Stimulated activated CD8-positive, alpha-beta memory T cell treated with anti-CD3 and anti-CD28 coated beads, Interleukin-4, amount 100 ng/mL, for 4 hours (primary cell): ENCODE measurements at places on chromosomes 3 and 15.

DNA sequence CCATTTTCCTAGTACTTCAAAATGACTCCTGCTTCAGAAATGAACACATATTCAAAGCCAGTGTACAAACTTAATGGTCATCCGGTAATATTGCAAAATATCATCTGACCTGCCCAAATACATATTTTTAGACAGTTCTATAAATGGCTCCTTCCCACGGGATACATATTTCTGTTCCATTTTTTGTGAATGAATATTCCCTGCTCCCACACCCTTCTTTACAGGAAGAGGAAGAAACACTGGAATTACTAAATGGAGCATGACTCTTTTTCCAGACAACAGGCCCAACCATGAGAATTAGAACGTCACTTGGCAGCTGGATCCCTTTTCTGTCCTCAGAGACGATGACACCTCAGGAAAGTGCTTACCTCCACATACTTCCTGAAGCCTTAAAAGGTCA is 38.0 kb upstream of the CBLB start:
- no peak for DNase-seq

DNA sequence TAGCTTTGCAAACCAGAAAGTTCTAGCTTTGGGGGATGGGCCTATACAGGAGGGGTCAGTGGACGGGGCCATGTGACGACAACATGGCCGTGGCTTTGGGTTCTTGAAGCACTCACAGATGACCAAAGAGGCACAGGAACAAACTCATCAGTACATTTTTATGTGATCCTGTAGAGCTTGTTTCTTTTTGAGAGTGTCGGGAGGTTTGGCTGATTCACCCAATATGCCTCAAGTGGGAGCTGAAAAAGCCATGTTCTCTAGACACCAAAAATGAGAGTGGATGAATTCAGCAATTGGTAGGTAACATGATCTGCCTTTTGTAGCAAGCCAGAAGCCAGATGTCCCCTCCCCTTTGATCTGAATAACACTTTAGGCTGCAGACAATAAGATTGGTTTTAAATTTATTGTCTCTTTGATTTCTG is 30.1 kb downstream of the GREM1 start:
- no peak for DNase-seq

DNA sequence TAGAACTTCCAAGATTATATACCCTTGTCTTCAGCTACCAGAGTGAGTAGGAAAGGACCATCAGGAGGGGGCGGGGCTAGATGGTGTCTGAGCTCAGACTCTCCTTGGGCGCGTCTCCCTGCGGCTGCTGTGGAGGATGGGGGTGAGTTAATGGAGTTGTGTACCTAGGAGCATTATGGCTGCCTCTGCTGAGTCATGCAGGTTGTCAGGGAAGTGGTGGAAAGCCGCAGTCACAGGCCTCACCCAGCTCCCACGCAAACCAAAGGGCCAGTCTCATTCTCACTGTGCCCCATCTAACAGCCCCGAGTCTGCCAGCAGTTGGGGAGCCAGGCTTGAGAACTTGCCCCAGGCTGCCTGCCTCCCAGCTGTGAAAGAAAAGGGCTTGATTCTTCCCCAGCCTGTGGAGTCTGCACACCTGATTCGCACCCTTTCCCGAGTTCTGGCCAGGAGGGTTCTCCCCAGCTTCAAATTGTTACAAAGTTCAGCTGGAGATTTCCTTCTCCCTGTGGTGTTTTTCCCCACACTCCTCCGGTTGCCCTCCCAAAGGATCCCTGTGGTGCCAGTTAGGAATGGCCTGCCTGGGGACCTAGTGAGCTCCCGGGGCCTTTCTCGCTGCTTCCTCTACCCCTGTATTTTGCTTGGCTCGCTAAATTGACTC is 143.3 kb downstream of the HCN4 start:
- DNase-seq: no peak

DNA sequence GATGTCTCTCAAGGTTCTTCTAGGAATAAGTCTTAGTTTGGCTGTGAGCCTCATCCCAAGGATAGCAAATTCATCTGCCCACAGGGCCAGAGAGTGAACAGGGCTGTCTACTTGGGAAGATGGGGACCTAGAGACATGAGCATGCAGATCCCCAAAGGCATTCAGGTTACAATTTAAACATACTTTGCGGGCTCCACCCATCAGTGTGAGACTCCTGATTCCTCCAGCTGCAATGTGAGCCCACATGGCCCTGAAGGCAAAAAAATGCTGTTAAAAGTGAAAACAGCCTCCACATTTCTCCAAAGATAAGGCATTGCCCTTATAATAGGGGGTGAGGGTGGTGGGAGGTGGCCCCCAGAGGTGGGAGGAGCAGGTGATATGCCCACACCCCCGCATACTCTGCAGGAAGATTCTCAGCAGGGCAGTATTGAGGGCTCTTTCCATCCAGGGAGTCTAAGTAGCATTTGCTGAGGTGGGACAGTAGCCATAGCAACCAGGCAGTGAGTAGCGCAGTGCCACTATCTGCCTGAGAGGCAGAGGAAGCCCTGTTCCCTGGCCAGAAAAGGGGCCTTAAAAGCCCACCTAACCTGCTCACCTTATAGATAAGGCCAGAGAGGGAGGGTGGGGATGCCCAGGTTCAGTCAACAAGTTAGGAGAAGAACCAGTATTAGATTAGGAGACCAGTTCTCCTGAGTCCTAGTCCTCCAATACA is 31.2 kb downstream of the TGM4 start:
- DNase-seq: no peak

DNA sequence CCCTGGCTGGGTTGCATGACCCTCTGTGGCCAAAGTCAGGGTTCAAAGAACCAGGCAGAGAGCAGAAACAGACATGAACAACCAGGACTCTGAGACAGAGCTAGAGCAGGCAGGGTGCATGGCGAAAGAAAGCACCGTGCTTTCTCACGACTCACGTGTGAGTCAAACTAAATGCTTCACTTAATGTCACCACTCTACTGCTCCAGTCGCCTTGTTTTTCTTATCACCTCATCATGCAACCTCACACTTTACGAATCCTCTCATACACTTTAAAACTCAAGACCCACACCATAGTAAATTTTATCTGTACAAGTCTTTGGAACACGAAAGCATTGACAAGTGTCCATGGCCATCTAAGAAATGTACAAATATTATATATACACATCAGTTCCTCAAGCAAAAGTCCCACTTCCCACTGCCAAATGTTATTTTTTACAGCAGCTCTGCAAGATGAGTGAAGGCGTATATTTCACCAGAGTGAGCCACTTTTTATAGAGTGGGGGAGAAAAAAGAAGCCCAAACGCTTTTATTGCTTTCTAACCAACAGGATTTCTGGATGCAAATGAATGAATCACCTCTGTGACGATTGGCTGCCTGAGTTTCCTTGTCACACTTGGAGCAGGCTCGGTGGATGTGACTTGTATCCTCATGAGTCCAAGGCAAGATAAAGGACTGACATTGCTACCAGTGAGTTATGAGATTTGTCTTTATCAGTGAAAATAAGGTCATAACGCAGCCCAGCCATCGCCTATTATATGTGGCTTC is 16.0 kb upstream of the MEGF11 start:
- no peak for DNase-seq

DNA sequence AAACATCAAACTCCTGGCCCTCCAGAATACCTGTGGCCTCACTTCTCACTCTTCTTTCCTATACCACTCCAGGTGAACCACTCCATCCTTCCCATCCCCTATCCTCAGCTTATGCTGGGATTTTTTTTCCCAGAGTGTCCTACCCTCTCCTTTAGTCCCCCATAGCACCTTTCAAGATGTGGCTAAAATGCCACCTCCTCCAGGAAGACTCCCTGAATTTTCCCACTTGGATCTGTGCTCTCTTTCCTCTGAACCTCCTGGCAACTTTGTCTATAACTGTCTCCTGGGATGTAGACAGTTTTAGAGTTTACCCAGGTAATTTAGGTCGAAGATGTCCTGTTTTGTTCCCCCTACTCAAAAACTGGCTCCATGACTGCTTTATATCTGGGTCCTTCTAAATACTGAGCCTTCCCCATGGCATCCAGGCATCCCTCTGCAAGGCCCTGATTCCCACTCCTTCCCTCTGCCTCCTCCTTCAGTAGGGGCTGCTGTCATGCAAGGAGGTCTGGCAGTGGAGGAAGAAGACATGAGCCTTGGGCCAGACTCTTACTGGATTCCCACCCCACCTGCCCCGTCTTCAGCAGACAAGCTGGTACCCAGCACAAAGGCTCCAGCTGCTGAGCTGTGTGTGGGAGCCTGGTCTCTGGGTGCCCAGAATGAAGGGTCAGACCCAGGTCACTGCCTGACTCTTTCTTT is 161.5 kb downstream of the SMAD6 start:
- DNase-seq: no peak

DNA sequence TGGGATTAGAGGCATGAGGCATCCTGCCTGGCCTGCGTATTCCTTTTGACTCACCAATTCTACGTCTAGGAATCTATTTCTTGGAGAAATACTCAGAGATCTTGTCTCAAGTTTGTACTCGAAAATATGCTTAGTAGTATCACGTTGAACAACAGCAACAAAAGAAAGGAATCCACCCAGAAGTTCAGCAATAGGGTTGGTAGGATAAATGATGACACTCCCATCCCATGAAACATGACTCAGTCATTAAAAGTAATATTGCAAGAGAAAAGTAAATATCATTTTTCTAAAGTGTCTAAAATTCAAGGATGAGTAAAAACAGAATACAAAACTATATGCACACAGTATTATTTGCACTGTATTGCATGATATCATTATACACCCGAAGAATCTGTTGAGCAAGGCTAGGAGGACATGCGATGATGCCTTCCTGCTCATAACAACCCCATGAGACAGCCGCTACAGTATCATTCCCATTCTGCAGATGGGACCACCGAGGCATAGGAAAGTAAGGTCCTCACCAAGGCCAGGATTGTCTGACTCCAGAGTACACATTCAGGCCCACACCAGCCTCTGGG is 61.5 kb downstream of the SLC6A1 start:
- DNase-seq: no peak

GRCh38 chr3:194472290-194472920 is 14.4 kb downstream of the ATP13A3 start:
- no peak for DNase-seq

DNA sequence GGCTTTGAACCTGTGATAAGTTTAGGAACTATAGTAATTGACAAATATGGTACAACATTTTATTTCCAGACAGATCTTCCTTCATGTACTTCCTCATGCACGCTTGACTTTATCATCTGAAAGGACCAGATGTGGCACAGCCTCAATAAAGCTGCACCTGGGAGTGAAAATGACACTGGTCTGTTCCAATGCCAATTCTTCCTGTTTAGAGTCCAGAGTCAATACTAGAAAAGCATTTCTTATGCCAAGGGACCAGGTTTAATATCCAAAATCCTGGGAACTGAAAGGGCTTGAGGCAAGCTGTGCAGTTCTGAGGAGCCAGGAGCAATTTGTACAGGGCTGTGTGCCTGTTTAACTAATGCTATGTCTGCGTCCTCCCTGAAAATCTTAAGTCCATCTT is 15.3 kb downstream of the DPH6 start:
- no peak for DNase-seq

GRCh38 chr3:170746175-170746942 is 123.6 kb downstream of the RPL22L1 start:
- no peak for DNase-seq

- DNase-seq: no peak
These were observed 89.5 kb upstream of the CHD2 start for GRCh38 chr15:92810418-92811138.
